ENCODE measurements at places on chromosomes 16 and 17.

DNA sequence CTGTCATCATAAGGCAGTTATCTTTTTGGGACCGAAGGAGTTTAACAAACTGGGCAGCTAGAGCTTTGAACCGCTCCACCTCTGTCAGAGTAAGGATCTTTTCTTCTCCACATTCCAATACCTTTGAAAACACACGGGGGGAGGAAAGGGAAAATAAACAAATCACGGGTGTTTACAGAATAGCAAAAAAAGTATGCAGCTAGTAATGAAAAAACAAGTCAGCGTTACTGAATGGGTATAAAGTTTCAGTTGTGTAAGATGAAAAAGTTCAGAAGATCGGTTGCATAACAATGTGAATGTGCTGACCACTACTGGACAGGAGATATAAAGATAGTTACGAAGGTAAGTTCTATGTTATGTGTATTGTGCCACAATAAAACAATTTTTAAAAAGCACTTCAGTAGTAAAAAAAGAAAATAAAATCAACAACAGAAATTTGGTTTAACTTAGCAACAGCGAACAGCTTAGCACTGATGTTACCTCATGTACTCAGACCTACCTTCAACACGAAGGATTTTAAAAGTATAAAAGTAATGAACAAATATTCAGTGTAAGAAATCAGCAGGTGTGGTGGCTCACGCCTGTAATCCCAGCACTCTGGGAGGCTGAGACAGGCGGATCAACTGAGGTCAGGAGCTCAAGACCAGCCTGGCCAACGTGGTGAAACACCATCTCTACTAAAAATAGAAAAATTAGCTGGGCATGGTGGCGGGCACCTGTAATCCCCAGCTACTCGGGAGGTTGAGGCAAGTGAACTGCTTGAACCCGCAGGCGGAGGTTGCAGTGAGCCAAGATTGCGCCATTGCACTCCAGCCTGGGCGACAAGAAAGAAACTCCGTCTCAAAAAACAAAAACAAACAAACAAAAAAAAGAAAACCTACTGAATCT, 34.3 kb downstream of the MARF1 start:
- DNase-seq, result no peak

GRCh38 chr17:4658478-4659305, 17.2 kb upstream of the ALOX15 start:
- DNase-seq, result no peak

GRCh38 chr17:72710834-72711233, 381.7 kb downstream of the SLC39A11 start:
- no peak for DNase-seq

DNA sequence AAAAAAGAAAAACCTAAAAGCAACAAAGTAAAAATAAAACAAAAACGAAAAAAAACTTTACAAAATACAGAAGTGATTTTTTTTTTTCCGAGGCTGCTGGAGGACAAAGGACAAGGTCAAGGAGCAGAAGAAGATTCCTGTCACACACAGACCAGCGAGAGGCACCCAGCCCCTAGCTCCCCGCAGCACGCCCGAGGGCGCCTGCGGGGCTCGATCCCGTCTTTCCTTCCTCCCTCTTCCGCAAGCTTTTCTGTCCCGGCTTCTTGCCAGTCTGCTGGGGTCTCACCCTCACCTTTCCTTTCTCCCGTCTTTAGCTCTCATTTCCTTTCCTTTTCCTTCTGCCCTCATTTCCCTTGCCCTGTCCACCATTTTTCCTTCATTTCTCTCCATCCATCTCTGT, 66.1 kb upstream of the DNAH17 start:
- DNase-seq, result no peak

DNA sequence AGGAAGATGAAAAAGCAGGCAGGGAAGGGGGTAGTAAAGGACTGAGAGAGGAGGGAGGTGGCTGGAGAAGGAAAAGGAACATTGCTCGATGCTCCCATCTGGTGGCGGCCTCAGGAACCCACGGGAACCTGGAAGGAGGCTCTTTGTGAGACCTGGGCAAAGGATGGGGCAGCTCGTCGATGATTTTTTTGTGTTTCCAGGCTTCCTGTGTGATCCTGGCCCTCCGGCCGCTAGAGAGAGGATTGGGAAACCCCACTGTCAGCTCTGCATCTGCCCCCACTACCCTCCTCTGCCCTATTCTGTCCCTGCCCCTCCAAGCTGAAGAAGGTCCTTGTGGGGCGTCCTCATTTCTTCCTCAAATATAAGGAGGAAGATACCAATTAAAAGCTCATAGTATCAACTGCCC, 6.6 kb downstream of the WFIKKN2 start:
- no peak for DNase-seq

- no peak for DNase-seq
These were observed 6.2 kb downstream of the CORO6 start for GRCh38 chr17:29616300-29617048.

DNA sequence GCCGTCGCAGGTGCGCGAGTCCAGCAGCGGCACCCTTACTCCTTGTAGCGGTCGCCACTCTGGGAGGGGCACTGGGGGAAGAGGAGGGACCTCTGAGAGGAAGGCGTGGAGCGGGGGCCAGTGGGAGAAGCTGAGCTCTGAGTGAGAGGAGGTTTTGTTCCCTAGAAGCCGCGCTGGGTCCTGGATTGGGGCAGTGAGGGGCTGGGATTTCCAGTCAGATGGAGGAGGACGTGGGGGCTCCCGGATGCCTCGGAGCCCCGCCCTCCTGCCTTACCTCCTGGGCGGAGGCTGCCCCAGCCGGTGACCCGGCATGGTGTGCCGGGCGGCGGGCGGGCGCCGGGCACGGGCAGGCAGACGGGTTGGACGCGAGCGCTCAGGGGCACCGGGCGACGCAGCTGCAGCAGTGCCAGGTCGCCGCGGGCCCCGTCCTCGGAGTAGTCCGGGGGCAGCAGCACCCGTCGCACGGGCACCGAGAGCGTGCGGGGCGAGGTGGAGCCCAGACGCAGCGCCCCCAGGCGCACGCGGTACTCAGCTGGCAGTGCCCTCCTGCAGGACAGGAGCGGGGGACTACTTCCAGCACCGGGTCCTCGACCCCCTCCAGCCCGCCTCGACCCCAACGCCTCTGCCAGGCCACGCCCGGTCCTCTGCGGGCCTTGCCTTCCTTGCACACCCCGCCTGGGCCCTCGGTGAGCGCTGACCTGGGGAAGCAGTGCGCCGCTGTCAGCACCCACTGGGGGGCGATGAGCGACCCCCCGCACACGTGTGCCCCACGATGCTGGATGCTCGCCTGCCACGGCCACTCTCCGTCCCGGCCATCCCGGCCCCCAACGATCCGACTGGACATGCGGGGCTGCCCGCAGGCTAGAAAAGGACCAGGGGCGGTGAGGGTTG, 2.0 kb downstream of the PRSS33 start:
- no peak for DNase-seq

- DNase-seq, result no peak
These were observed 388.7 kb upstream of the PMFBP1 start for GRCh38 chr16:72560617-72561016.

GRCh38 chr16:65579050-65579449, 457.2 kb upstream of the CDH11 start:
- DNase-seq, result no peak

DNA sequence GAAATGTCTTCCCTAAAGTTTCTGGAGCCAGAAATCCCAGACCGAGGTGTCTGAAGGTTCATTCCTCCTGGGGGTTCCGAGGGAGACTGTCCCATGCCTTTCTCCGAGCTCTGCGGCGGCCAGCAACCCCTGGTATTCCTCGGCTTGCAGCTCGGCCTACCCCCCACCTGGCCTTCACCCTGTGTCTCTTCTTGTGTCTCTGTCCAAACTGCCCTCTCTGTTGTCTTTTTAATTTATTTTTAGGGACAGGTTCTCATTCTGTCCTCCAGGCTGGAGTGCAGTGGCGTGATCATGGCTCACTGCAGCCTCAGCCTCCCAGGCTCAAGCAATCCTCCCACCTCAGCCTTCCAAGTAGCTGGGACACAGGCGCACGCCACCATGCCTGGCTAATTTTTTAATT, 211.7 kb downstream of the SEC14L1 start:
- no peak for DNase-seq

GRCh38 chr17:32281011-32281451, 15.4 kb downstream of the RHBDL3 start:
- no peak for DNase-seq

DNA sequence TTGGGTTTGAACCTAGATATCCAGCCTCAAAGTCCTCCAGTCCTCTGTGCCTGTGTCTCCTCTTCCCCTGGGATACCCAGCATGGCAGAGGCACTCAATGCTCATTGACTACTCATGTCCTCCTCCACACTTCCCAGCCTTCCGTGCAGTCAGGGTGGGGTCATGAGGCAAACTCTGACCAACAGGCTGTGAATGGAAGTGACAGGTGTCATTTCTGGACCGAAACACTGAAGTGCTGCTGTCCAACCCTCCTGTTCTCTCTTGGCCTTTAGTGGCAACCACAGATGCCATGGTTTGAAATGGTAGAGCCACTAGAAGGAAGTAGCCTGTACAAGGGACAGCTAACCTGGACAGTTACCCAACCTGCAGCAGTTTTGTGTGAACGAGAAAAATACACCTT, 46.7 kb upstream of the MAP3K14 start:
- DNase-seq, result no peak

- no peak for DNase-seq
These were observed 104.4 kb downstream of the IRX5 start for GRCh38 chr16:55035029-55035428.

DNA sequence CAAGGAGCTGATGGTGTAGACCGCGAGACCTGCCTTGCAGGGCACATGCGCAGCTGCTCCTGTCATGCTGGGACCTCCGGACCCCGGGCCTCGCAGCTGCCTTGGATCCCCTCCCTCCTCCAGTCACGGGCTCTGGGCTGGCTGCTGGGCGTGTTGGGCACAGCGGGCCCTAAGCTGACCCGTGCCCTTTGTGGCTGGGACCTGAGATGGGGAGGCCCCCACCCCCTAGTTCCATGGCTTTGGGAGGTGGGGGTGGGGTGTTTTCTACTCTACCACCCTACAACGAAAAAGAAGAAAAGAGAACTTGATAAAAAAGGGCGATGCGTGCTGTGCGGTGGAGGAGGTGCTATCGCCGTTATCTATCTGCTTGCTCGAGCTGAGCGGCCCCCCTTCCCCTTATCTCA, 14.5 kb downstream of the ZFPM1 start:
- no peak for DNase-seq

DNA sequence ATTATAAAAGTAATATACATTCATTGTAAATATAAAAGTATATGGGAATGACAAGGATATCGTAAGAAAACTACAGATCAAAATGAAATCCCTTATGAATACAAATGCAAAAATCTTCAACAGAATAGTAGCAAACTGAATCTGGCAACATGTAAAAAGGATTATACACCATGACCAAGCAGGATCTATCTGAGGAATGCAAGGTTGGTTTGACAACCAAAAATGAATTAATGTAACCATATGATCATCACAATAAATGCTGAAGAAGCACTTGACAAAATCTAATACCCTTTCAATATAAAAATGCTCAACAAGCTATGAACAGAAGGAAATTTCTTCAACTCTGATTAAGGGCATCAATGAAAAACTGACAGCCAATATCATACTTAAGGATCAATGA, 48.8 kb downstream of the NDEL1 start:
- no peak for DNase-seq

GRCh38 chr16:51500306-51500705, 349.2 kb upstream of the SALL1 start:
- no peak for DNase-seq

DNA sequence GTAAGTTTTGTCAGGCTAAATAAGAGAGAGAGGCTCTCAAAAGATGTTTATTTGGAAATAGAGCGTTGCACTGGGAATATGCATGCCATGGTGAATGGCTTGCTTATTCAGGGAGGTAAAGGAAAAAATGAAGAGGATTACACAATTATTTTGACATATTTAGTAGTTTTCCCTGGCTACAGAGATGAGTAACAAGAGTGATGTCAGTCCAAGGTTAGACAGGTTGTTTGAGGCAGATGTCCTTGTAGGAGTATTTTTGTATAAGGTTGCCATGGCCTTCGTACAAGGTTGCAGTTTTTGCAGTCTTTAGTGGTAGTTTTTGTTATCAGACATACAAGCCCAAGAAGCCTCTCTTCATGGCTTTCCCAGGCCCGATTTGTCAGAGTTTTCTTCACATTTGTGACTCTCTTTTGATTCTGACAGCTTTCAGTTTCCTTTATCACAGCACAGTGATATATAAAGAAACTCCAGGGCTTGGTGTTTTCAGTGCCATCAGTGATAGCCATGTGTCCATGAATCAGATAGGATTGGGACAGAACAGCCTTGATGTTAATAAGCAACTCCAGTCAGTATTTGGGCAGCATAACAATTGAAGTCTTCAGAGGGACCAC, 18.7 kb upstream of the LGALS9 start:
- no peak for DNase-seq

DNA sequence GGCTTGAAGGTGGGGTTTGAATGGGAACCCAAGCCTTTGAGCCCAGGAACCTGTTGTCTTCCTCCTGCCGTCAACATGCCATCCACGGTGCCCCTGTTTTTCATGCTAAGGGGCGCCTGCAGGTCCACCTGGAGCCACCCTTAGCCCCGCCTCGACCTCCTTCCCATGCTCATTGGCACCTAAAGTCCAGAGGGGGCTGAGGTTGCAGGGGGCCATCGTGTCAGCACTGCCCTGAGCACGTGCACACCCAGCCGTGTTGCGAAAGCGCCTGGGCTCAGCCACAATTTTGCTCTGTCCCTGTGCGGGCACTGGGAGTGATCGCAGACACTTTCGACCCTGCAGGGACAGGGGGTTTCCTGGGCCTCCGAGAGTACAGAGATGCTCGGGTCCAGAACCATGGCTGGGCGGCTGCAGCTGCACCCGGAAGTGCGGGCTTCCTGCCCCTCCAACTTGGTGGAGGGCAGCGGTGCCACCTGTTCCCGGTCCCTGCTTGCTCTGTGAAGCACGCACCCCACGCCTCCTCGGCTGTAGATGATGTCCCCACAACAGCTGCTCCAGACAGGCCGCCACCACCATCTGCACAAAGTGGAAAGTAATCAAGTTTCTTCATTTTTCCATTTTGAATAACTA, 454.7 kb downstream of the CDH8 start:
- no peak for DNase-seq

DNA sequence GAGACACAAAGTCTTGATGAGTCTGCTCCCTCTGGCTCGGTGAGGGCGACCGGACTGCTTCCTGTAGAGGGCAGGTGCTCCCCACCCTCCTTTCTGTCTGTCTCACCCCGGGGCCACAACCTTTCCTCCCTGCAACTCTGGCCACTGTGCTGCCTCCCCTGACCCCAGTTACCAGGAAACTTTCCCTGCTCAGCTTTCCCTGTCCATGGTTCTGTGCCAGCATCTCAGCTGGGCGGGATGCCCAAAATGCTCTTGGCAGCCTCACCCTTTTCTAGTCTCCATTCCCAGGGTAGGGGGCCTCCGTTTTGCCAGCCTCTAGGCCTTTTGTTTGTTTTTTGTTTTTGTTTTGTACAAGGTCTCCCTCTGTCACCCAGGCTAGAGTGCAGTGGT, 1.4 kb downstream of the PLD2 start:
- no peak for DNase-seq

GRCh38 chr17:6512552-6512951, 43.8 kb downstream of the PITPNM3 start:
- DNase-seq, result no peak
